ENCODE measurements at places on chromosomes 7 and 10.

- DNase-seq, result peak; percentile 81
Measured at GRCh38 chr10:79322616-79323543, 24.4 kb upstream of the PPIF start.

DNA sequence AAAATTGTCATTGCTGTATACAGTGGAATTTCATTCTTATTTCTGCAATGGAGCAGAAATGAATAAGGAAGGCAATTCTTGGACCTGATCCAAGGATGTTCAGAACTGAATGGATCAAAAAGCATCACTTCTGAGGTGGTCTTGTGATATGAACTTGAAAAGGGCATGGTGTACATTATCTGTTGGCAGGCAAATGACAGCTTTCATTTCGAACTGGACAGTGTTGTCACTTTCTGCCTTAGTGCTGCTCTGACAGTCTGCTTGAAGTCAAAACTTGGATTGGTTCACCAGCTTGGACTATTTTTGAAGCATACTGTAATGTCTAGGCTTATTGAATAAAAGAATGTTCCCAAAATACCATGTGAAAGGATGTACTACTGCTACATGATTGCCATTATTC, 52.0 kb downstream of the VCL start:
- DNase-seq, result no peak

DNA sequence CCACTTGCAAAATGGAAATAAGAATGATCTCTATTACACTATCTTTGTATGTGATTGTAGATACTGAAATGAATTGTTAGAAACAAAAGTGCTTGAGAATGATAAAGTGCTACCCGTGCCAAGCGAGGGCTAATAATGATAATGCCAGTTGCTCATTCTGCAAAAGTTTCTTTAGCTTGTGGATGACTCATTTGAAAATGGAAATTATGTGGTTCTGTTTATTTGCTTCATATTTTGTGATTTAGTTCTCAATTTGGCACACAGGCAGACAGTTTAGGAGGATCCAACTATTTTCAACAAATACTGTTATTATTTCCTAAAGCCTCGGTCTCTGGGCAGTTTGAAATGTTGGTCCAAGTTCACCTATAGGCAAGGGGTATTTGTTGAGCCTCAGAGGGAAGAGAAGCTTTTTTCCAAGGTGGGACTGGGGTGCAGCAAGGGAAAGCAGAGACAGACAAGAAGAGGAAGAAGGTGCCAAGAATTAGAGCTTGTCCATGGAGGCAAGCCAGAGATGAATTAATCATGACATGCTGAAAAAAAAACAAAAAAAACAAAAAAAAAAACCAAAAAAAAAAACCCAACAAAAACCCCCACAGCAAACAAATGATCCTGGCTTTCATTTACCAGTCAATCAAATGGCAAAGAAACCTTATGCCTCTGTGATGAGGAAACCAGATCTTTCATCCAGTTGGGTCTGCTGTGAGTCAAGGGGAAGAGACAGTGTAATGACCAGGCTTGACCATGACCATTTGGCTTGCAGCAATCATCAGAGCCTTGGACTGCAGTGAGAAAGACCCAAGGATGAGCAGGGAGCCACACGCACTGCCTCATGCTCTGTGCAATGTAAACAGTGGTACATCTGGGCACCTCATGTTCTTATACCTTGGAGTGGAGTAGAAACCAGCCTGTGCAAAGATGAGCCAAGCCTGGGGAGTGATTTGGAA, 285.0 kb upstream of the HABP2 start:
- DNase-seq, result no peak

DNA sequence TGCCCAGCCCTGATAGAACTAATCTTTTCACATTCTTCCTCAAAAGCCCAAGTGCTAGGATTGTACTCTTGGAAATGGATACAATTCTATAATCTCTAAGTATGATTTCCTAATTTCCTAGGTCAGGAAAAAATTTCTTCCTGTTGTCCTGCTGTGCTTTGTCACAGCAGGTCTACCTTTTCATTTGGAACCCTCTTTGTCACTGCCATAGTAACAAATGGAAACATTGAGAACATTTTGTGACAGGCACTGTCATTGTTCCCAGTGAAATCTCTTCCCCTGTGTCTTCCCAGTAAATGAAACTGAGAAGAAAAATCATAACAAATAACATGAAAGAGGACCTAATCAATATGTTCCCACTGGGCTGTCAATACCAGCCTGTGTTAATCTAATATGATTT, 150.9 kb upstream of the KAT6B start:
- DNase-seq, result no peak

GRCh38 chr7:130123501-130123900, 53.2 kb downstream of the KLHDC10 start:
- DNase-seq, result no peak

- no peak for DNase-seq
Measured at GRCh38 chr10:21015851-21016250, 118.7 kb upstream of the NEBL start.

GRCh38 chr7:132183781-132184380, 392.4 kb downstream of the PLXNA4 start:
- DNase-seq, result no peak

- DNase-seq, result no peak
Measured at GRCh38 chr10:126749015-126749655, 78.6 kb upstream of the C10orf90 start.

DNA sequence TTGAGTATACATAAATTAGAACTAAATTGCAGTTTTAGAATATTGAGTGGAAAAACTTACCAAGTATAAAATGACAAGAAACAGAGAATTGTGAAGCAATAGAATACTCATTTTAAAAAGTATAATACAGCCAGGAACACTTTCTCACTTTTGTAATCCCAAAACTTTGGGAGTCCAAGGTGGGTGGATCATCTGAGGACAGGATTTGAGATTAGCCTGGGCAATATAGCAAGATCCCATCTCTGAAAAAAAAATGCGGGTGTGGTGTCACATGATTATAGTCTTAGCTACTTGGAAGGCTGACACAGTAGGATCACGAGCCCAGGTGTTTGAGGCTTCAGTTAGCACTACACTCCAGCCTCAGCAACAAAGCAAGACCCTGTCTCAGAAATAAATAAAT, 440.9 kb upstream of the POT1 start:
- DNase-seq, result no peak

DNA sequence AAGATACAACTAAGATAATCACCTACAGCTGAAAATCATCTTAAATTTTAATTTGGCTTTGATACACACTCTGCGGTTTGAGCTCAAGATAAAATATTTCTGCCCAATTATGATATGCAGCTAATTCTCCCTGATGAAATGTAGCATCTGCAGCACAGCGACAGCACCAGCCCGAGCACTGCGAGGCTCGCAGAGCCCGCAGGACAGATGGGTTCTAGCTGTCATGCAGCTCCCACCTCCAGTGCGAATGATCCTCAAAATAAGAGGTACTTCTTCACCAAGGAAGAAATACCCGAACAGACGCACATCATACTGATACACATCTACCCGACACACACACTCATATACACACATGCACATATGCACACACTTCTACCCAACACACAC, 457.6 kb downstream of the PTPRN2 start:
- no peak for DNase-seq

- DNase-seq, result no peak
Measured at GRCh38 chr10:17643339-17643754, 604 bp upstream of the STAM start.

GRCh38 chr7:22123139-22123538, 177.4 kb upstream of the CDCA7L start:
- no peak for DNase-seq

DNA sequence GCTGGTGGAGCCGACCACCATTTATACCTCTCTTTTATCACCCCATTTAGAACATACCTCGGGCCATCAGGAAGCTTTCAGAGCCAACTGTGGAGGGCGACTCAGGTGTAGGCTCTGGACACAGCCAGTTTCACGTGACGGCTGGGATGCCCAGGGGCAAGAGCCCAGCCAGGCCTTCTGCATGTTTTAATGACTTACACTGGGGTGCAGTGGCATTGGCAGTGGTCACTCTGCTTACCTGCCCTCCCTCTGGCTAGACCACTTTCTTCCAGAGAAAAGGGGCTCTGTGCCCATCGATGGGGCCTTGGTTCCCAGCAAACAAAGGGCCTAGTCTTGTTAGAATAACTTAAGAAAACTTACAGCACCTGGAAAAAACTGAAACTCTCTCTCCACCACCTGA, 50.0 kb downstream of the PNLIPRP2 start:
- no peak for DNase-seq

GRCh38 chr7:157273208-157274093, 63.4 kb upstream of the DNAJB6 start:
- DNase-seq, result peak; percentile 40

GRCh38 chr10:1418031-1418550, 319.2 kb downstream of the ADARB2 start:
- no peak for DNase-seq

DNA sequence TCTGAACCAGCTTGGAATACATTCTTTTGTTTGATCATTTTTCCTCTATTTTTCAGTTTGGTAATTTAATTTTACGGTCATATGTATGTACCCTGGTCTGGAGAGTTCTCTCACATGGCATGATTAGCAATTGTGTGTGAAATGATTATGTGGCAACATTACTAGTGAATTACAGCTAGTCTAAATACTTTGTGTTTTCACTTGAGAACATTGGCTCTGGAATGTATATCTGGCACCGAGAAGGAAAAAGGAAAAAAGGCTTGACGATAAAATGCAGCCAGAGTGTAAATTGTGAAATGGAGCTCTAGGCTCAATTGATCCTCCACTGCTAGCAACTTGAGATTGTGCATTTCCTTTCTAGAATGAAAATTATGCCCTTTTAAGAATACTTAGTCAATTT, 397.2 kb downstream of the EXOC4 start:
- DNase-seq, result no peak

DNA sequence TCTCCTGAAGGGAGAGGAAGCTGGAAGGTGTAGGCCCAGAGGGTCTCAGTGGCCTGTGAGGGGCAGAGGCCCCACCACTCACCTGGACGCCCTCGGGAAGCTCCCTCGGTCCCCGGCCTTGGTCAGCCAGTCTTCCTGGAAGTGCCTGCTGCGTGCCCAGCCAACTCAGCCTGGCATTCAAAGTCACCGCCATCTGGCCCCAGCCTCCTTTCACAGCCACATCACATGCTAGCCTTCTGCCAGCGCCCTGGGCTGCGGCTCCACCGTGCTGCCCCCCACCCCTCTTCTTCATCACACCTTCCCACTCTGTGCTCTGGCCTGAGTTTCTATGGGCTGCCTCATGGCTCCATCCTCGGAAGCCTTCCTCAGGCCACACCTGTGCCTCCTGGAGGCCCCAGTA, 98.0 kb downstream of the ZMIZ1 start:
- no peak for DNase-seq

DNA sequence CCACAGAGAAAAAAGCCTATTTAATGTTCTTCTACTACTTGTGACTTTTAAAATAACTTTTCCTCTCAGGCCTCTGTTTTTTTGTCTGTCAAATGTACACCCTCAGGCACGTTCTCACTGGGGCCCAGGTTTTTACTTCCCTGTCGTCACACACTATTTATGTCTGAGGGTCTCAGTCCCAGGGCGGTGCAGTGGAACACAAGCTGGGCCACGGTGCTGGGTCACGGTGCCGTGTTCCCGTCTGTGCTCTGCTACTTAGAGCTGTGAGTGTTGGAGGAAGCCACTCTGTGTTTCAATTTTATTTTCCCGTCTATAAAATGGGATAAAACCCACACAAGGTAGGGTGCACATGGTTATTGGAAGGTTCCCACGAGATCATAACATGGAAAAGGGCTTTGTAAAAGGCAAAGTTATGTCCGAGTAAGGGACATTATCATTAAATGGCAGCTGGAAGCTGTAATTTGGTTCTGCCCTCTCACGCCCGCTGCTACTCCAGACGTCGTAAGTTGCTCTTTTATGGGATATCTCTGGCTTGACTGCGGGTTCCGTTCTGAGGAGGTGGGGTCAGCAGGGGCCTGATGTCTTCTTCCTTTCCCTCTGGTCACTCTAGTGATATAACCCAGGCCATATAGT, 25.2 kb downstream of the ZNF775 start:
- no peak for DNase-seq

DNA sequence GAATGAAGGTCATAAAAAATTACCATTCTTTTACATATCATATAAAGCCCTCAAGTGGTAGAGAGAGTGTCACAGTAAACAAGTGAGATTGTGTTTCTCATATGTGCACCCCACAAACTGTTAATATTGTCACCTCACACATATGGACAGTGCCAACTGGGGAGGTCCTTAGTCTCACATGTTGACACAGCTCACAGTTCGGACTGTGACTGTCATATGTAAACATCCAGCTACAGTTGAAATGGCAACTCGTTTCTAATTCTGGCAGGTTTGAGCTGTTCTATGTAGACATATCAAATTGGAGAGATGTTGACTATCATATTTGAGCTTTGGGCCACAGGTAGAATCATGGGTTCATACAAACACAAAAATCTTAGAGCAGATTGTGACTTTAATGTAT, 39.4 kb upstream of the ZNF107 start:
- no peak for DNase-seq

GRCh38 chr7:120951826-120952225, 1.2 kb downstream of the ING3 start:
- DNase-seq, result no peak

DNA sequence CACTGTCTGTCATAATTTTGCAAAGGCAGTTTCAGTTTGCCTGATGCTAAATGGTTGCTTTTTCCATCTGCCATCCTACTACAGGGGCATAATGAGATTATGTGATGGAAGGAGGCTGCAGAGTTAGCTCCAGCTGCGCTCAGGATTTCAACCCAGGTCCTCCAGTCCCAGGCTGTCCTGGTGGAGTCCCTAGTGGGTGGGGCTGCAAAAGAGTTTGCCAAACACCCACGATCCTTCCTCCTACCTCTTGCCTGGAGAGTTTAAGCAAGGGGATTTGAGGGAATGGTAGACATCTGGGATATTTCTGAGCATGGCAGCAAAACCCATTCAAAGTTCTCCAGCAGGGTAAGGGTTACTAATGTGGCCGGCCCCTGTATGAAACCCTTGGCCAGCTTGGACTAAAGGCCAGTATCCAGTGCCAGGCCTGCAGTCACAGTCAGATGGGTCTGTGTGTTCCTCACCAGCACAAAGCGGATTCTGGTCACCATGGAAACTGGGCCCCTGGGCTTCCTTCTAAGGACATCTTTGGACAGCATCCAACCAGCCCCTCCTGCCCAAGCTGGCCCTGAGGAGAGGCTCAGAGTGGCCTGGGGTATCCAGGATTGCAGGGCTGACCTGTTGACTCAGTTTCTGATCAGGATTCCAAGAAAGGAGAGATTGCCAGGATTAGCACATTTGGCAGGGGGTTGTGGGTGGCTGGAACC, 42.7 kb upstream of the CHST3 start:
- no peak for DNase-seq

Data from CD4-positive, alpha-beta T cell (primary cell).